NCI-H748 treated with DMSO at 0.1 percent for 48 hours (cell line): ENCODE measurements at places on chromosomes 5 and 9.

DNA sequence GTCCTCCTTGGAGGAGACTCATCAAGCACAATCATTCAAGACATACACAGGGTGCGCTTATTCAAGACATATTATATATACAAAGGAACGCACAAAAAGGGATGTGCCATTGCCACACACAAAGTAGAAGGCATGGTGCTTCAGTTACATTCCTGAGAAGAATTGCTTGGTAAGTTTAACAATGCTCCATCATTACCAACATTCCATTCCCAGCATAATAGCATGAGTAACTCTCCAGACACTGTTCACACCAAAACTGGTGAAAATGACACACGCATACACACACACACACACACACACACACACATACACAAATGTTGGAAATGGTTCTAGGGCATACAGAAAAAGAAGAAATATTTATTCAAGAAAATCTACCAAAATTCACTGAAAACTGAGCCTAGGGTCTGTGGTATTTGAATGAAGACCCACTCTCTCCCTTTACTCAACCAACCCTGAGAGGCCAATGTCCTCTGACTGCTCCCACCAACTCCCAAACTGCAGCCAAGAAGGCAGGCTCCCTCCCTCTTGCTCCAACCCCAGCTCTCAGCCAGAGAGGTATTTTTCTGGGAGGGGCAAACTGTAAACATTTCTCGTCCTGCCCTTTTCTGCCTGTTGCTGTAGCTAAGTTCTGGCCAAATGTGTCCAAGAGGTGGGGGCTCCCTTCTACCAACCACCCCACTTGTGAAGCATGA, 19.9 kb downstream of the UGT3A1 start:
- no peak for DNase-seq

DNA sequence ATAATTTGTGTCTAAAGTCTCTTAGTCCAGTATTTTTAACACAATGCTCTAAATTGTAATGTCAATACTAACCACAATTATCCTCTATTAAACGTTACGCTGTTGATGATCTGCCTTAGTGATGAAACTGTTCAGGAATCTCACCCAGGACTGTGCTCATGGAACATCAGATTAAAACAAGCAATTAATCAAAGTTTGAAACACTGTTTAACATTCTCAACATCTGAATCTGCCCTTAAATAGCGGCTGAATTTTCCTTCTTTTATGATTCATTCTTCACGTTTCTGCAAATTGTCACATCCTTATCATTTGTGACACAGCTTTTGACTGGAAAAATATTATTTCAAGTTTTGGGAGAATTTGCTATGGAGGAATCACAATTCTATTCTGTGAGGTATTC, 113.8 kb downstream of the MARCHF11 start:
- DNase-seq: peak; percentile 96

DNA sequence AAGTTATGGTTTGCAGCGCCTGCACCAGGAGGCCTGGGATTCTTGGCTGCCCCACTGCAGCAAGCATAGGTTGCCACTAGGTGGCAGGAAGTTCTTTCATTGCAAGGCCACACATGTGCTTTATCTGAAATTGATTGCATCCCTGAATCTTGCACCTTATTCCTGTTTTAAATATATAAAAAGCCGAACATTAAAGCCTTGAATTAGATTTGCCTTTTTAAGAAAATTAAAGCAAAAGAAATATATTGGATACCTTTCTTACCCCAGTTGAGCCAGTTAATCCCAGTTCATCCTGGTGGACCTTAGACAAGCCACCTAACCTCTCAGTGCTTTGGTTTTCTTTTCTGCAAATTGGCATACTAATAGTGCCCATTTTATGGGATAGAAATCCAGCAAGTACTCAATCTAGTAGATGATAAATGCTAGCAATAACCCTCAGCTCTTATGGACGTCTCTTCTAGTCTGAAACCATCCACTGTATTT, 6.3 kb upstream of the TRMT10B start:
- DNase-seq: peak; percentile 67

DNA sequence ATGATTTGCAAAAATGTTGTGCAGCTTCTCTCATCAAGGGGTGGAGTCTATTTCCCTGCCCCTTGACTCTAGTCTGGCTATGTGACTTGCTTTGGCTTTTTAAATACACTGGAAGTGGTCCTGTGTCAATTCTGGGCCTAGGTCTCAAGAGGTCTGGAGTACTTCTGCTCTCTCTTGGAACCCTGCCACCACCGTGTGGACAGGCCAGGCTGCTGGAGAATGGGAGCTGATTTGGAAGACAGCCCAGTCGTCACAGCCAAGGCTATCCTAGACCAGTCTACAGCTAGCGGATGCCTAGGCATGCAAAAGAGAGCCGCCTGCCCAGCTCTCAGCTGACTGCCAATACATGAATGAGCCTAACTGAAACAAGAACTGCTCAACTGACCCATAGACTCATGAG, 56.7 kb upstream of the CLINT1 start:
- no peak for DNase-seq

- DNase-seq: peak; percentile 88
Measured at GRCh38 chr5:173972925-173973615, 15.9 kb upstream of the C5orf47 start.

DNA sequence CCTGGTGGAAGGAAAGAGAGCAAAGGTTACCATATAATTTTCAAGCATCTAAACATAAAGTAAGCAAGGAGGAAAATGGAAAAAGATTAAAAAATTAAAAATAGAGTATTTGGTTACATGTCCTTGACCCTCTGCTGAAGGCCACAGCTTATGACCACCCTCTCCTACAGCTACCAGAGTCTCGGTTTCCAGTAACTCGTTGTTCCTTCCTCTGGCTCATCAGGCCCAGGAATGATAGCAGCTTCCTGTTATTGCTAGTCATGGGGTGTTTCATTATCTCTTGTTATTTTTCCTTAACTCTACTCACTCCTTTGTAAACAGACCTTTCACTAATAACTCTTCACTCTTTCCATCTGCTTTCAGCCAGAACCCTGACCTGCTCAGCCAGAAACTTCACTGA, 102.2 kb downstream of the YTHDC2 start:
- DNase-seq: no peak

GRCh38 chr5:174348311-174348981, 302.9 kb downstream of the NSG2 start:
- no peak for DNase-seq

DNA sequence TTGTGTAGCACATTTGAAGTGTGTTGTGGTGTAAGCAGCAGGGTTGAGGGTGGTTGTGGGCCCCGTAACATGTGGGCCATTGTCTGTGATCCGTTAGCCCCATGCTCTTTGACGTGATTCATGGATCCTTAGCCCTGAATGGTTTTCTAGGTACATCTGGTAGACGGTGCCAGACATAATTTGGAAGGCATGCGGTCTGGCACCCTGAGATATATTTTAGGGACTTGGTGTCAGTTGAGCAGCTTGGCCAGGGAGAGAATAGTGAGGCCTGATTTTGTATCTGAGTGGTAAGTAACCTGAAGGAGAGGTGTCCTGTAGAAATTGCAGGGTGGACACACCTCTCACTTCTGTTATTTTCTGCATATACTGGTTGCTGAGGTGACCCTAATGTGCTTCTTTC, 10.9 kb downstream of the SH3GL2 start:
- no peak for DNase-seq

DNA sequence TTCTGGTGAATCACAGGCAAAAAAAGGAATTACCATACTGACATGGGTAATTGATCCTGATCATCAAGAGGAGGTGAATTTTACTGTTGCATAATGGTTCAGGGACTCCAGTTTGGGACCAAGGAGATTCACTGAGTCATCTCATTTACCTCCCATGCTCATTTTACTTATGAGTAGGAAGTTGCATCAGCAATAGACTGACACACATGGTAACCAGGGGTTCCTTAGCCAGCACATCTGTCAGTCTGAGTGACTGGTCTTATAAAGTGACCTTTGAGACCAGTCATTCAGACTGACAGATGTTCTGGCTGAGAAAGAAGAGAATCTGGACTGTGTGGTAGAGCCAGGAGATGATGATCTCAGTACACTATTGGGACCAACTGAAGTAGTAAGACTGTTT, 384.6 kb upstream of the CD180 start:
- DNase-seq: no peak

GRCh38 chr5:156942064-156942463, 21.0 kb downstream of the TIMD4 start:
- no peak for DNase-seq

GRCh38 chr9:109118808-109119438, 824 bp downstream of the TMEM245 start:
- DNase-seq: no peak

- no peak for DNase-seq
Measured at GRCh38 chr5:150490296-150490669, 17.6 kb upstream of the NDST1 start.

GRCh38 chr5:168365581-168366081, 74.2 kb downstream of the WWC1 start:
- DNase-seq: no peak

DNA sequence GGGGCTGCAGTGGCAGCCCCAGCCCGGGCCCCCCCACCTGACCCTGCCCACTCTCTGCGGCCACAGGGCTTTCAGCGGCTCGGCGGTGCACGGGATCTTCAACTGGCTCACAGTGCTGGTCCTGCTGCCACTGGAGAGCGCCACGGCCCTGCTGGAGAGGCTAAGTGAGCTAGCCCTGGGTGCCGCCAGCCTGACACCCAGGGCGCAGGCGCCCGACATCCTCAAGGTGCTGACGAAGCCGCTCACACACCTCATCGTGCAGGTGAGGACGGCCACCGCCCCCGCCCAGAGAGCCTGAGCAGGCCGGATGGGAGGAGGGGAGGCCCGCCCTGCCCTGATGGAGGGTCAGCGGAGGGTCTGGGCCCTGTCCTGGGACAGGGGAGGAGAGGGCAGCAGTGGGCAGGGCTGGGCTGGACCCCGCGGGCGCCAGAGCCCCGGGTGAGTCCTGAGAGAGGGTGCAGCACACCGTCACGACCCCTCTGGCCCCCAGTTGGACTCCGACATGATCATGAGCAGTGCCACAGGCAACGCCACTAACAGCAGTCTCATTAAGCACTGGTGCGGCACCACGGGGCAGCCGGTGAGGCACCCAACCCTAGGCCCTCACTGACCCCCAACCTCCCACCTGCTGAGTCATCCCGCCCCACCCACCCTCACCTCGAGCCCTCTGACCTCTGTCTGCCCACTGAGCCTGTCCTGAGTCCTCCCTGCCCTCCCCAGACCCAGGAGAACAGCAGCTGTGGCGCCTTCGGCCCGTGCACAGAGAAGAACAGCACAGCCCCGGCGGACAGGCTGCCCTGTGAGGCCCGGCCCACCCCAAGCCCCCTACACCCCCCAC, 2.7 kb downstream of the SLC34A3 start:
- DNase-seq: no peak

GRCh38 chr9:121675381-121675780, 23.9 kb downstream of the DAB2IP start:
- no peak for DNase-seq

GRCh38 chr5:142841511-142842265, 71.5 kb downstream of the ARHGAP26 start:
- DNase-seq: no peak

DNA sequence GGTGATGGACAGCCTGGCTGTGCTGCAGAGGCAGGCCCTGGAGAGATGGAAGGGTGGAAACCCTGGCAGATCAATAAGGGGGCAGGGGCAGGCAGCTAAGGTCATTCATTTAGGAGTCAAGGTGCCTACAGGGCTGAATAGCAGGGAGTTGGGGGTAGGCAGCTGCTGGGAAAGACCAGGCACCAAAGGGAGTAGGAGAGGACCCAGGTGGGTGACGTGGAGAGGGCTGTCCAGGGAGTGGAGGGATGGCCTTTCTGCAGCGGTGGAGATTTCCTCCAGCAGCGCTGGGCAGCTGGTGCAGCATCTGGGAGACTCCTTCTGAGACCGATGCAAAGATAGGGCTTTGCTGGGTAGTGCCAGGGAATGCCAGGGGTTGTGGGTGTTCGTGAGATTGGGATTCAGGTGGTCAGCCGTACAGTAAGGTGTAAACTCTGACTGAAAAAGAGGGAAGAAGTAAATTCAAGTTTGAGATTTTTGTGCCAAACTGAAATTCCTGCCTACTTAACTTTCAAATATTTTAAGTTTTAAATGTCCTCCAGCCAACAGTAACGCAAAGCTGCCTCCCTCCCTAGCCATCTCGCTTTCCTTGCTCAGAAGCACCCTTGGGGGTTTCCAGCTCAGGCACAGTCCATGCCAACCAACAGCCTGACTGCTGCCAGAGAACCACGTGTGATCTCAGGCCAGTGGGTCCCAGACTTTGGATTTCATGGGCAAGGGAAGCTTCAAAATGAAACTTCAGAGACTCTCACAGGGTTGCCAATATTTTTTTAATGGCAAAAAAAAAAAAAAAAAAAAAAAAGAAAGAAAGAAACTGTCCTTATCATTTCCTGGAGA, 18.6 kb upstream of the ANGPTL2 start:
- DNase-seq: no peak

- DNase-seq: no peak
Measured at GRCh38 chr9:84357275-84357674, 16.7 kb upstream of the SLC28A3 start.

- no peak for DNase-seq
Measured at GRCh38 chr9:127545196-127546124, 66.6 kb upstream of the STXBP1 start.
